ACHN (cell line): ENCODE measurements at places on chromosomes 4 and X.
A peak's percentile ranks its signal among the peaks of the same experiment; 100 is the strongest.

- DNase-seq = no peak
Measured at GRCh38 chr4:158130204-158130603, 42.6 kb downstream of the GASK1B start.

- DNase-seq = no peak
Measured at GRCh38 chr4:165994701-165995100, 121.7 kb downstream of the TLL1 start.

DNA sequence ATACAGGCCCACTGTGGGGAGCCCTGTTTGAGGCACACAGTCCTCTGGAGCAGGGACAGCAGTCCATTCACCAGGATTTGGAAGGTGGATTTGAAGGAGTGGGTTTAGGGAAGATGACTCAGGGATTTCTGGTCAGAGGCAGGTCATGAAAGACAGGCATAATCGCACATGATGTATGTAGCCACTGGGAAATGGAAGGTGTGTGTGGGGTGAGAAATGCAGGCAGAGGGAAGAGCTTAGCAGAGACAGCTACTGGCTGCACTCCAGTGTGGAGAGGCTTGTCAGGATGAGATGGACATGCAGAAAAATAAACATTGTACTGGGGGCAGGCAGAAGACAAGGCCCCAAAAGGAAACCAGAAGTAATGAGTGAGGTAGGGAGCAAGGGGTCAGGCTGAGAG, 85.2 kb upstream of the STS start:
- no peak for DNase-seq

- DNase-seq = no peak
Measured at GRCh38 chrX:125544031-125544660, 224.5 kb downstream of the TEX13C start.

- DNase-seq = no peak
Measured at GRCh38 chr4:1973661-1974060, 35.1 kb downstream of the NELFA start.

DNA sequence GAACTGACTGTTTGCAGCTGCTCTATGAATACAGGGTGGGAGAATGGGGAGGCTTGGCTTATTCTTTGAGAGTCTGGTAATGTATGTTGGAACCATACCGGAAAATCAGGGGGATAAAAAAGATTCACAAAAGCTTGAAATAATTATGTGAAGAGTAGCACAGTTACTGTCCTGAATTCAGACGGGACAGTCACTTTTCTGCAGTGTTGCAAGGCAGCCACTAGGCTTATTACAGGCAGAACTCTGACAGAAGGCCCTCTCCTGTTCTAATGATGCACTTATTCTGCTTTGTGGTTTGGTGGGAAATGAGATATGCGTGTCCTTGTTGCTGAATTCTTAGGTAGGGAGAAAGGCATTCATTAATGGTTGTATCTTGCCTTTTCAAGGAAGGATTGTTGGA, 37.2 kb downstream of the GUCY1B1 start:
- DNase-seq = peak; percentile 32

DNA sequence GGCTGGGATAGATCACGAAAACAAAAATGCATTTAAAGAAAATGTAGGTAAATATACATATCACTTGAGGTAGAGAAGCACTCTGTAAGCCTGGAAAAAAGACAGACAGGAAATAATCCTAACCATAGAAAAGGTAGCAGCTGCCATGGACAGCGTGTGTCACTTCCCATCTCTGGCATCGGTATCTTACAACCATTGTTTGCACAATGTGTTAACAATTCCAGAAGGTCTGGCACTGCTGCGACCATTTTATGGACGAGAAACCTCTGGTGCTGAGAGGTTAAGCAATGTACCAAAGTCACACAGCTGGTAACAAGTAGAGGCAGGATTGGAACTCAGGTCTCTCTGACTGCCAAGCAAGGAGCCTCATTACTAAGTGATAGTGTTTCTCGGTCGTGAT, 1.7 kb upstream of the MTNR1A start:
- DNase-seq = no peak

- no peak for DNase-seq
Measured at GRCh38 chr4:110510277-110510676, 34.3 kb downstream of the ENPEP start.

DNA sequence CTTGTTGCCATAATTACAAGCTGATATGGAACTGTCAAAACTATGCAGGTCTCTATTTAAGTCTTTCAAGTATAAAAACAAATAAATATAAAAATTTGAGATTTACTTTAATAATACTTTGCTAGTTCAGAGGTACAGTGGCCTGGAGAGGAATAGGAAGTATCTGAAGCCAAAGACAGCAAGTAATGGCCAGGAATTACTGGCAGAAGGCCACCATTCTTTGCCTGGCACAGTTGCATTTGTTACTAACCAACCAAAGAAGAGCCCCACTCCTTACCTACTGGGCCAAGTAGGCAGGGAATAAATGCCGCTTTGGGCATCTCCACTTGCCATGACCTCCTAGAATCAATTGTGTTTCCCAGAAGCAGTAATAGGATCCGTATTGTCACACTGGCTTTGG, 13.8 kb upstream of the ADAMTS3 start:
- DNase-seq = no peak

GRCh38 chr4:53961351-53961750, 103.1 kb downstream of the CHIC2 start:
- DNase-seq = no peak

DNA sequence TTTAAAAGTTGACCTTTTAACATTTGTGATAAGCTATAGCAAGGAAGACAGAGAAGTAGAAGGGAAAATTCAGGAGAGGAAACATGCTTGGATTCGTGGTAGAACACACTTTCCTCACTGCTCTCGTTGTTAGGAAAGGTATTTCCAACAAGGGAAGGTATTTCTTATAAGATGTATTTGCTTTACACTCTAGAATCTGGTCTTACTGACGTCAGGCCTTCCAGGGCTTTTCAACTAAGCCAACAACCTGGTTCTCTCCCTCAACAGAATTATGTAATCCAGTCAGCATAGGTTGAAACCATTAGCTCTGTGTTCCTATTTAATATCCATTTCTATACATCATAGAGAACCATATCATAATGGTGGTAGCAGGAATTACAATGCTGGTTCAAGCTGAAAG, 241.9 kb downstream of the SLC39A8 start:
- DNase-seq = no peak

GRCh38 chr4:68074397-68074796, 55.3 kb downstream of the TMPRSS11F start:
- no peak for DNase-seq

DNA sequence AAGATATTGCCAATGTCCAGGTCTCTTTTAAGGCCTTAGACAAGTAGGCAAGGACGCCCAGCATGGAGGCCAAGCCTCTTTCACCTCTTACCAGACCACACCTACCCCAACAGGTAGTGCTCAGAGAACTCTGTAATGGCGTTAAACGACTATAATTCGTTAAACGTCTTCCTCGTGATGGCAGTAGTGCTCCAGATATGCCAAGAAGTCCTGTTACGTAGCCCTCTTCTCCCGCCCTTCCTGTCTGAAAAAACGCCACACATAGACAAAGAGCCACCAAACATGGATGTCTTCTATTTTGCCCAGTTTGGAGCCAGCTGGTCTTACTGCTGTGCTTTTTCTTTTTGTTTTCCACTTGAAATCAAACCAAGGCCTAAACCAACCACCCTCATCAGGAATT, 190.7 kb downstream of the OR13H1 start:
- no peak for DNase-seq

DNA sequence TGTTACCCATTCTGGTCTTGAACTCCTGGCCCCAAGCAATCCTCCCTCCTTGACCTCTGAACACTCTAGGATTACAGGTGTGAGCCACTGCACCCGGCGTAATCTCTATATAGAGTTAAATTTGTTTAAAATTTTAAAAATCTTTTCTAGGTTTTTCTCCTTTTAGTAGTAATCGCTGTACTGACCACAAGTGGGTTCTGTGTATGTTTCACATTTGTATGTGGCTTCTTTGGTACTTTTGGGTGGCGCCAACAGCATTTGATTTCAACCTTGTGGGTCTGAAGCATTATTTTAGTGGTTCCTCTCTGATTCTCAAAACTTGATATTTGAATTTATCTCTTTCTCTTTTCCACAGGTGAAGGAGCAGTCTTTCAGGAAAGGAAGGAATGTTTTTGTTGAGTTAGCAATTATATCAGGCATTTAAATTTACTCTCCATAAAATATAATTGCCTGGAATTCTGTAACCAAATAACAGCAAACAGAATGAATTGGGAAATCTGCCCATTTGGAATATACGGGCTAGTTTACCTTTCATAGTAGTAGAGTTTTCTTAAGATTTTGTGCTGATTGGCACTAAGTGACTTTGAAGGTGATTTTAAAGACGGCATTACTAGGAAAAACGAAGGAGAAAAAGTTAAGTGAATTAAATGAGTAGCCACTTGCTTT, 29.5 kb downstream of the ARHGAP10 start:
- DNase-seq = no peak

DNA sequence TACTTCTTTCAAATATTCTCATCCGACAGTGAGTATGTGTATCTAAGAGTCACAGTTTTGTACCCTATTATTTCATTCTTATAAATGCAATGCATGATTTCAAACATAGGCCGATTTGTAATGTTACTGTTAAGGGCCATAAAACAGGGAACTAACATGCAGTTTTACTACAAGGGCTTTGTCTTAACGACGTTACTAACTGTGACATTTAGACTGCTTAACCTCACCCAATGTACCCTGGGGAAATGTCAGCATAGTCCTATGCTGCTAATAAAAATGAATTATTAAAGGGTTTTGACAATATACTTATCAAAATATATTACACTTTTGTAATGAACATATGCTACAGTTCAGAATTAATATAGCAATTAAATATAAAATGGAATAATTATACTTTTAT, 74.8 kb upstream of the CPXCR1 start:
- DNase-seq = no peak

DNA sequence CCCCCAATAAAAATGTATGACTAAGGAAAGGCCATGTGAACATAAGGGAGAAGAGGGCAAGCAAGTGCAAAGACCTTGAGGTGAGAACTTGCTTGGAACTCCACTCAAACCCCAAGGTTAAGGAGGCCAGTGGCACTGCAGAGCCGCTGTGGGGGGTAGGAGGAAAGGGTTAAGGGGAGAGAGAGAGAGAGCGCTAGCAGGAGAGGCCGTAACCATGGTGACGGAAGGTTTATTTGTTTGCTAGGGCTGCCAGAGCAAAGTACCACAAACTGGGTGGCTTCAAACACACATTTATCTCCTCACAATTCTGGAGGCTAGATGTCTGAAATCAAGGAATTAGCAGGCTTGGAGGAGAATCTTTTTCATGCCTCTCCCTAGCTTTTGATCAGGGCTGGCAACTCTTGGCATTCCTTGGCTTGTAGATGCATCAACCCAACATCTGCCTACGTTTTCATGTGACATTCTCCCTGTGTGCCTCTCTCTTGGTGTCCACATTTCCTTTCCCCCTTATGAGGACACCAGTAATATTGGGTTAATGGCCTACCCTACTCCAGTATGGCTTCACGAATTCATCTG, 35.2 kb downstream of the SMIM20 start:
- no peak for DNase-seq

DNA sequence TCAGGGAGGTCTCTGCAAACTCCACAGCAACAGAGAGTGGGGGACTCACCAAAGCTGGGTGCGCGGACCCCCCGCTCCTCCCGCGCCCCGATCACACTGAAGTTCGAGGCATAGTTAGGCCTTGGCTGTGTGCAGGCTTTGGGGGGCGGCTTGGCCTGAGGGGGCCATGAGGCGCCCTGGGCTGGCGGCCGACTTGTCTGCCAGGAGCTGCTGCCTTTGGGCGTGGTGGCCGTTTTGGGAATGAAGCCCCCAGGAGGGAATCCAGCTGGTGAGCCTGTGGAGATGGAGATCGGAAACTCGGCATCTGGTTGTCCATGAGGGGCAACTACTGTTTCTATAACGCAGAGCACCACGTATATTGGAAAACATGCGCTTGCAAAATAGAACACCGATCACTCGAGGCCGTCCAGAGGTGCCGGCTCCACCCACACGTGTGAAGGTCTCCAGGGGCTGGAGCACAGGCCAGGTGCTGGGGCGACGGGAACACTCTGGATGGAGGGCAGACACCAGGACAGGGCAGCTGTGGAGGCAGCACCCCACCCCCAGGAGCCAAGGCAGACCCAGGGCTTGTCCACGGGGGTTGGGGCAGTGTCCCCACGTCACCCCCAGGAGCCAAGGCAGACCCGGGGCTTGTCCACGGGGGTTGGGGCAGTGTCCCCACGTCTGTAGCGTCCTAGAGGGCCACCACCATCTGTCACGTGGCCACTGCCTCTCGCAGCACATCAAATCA, 25.9 kb upstream of the CPLX1 start:
- DNase-seq = no peak

DNA sequence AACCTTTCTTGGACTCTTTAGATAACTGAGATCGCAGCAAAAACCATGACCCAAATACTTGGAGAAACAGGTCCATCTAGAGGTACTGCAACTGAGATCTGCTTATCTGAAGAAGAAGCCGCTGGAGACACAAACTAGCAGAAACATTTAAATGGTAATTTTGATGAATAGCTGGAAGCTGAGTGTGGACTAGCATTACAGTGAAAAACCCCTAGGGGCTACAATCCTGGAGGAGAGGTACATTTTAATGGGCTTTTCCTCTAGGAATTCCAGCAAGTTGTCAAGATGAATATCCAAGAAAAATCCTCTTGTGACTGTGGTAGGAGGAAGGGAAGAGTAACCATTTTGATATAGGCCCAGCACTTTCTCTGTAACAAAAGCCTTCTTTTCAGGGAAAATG, 592.5 kb upstream of the GRIA3 start:
- no peak for DNase-seq

DNA sequence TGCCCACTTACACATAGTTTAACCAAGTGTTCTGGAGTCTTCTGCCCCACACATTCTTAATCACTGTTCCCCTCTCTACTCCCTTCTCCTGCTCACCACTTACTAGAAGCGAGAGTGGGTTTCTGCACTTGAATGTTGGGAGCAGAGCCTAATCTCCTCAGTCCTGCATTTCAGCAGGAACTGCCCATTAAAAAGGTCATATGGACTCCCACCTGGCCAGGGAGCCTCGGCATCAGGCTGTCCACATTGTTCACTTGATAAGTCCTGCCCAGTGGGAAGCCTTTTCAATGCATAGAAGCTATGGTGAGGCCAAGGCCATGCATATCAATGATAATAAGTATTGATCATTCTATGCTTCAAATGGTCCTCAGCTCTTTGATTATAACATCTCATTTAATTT, 144.3 kb downstream of the LDB2 start:
- no peak for DNase-seq

DNA sequence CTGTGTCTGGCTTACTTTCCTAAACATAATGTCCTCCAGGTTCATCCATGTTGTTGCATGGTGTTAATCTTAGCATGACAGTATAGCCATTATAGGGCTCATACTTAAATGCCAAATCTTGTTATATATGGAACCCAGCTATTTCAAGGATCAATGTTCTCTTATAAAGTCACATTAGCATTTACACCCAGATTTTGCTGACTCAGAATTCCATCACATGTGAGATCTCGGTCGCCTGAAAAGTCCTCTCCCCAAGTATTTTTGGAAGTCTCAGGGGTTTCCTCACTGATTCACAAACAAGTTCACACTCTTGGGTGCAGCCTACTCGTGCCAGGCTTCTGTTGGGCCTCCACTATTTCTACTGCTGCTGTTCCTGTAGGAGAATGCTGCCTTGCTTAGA, 19.9 kb upstream of the C4orf51 start:
- DNase-seq = no peak
